NCI-H460 (cell line): ENCODE measurements at places on chromosomes 3 and 15.

- DNase-seq, result no peak
Measured at GRCh38 chr3:156180077-156180476, 59.7 kb downstream of the KCNAB1 start.

DNA sequence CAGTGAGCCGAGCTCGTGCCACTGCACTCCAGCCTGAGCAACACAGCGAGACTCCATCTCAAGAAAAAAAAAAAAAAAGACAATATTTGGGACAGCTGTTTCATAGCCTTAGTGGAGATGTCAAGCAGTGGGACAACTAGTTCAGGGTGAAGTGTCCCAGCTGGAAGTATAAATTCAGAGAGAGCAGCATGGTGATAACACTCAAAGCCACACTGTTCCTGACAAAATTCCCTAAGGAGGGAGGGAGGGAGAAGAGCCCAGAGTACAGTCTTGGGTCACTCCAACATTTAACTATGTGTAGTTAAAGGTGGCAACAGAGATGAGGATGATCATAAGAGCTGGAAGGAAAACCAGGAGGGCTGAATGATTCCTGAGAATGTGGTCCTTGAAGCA is 21.1 kb upstream of the IP6K2 start:
- DNase-seq, result no peak

DNA sequence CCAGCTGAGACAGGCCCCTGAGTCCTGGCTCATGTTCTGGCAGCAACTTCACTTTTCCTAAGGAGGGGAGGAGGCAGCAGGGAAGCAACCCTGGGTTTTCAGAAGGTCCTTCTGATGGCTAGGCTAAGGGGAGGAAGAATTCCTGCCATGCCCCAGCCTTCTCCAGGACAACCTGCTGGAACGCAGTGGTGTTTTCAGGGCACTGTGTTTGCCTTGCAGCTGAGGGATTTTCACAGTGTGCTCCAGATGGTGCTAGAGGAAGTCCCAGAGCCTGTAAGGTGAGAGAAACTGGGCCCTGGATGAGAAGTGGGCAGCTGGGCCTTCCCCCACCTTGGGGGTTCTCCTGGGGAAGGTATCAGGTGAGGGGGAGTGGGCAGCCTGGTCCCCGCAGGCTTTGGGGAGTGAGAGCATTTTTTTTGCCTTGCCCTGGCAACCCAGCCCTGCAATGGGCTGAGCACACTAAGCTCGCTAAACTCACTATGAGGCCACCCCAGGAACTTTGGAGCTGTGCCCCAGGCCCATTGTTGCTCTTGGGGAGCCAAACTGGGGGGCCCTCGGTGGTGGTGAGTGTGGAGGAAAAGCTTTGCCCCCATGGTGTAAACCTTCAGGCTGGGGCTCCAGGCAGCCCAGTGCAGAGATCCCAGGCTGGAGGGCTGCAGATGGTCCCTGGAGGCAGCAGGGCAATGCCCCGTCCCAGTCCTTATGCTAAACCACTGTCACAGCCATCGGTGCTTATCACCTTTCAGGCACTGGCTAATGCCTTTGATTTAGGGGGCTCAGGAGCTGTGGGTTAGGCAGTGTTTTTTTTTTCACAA is 41.1 kb downstream of the ACAA1 start:
- no peak for DNase-seq

- DNase-seq, result no peak
Measured at GRCh38 chr3:74561881-74562280, 52.6 kb downstream of the CNTN3 start.

DNA sequence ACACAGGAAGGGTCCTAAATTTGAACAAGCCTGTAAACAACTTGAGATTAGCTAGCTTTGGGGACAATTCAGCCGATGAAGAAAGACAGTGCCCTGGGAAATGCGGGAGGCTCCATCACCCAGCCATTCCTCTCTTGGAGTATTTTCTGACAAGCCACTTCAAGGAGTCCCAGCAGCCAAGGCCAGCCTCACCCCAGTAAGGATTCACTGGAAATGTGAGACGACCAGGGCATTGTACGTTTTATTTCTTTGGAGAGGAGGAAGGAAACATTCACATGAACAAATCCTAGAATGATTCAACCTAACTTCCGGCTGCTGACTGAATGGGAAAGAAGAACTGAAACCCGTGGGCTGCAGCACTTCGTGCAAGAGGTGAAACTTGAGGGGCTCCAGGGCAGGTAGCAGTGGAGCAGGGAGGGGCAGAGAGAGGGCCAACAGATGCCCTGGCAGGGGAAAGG is 116.4 kb upstream of the ARHGEF3 start:
- no peak for DNase-seq

- no peak for DNase-seq
Measured at GRCh38 chr3:38723569-38724391, 74.3 kb upstream of the SCN5A start.

GRCh38 chr3:57805266-57805665 is 49.2 kb downstream of the SLMAP start:
- no peak for DNase-seq

- DNase-seq, result no peak
Measured at GRCh38 chr3:20071175-20071574, 30.9 kb downstream of the KAT2B start.

- DNase-seq, result no peak
Measured at GRCh38 chr15:43492266-43492665, 690 bp downstream of the TP53BP1 start.

DNA sequence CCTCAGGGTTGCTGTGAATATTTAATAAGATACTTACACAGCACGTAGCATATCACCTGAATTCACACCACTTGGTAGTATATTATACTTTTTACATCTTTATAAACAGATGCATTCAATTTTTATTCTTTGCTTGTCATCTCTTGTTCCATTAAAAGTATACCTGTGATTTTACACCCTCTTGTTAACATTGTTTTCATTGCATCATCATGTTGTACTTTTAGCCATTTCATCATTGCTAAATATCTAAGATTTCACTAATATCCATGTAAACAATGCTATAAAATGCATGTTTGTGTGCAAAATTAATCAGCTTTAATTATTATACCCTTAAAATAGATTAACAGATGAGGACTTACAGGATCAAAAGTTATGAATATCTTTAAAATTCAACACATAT is 155.3 kb downstream of the MEX3B start:
- DNase-seq, result no peak

DNA sequence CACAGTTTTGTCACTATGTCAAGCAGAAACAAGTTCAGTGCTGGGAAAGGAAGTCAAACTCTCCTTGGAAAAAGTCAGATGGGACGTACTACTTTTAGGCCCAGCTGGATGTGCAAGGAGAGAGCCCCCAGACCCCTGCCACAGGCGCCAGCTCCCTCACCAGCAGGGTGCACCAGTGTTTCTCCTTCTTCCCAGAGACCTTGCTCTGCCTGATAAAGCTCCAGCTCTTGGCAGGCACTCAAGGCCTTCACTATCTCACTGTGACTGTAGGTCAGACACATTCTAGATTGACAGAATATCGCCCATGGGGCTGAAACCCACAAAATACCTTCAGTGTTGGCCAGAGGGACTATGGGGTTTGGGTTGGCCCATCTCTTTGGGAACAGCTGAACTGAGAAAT is 54.8 kb upstream of the CHRNB4 start:
- no peak for DNase-seq

DNA sequence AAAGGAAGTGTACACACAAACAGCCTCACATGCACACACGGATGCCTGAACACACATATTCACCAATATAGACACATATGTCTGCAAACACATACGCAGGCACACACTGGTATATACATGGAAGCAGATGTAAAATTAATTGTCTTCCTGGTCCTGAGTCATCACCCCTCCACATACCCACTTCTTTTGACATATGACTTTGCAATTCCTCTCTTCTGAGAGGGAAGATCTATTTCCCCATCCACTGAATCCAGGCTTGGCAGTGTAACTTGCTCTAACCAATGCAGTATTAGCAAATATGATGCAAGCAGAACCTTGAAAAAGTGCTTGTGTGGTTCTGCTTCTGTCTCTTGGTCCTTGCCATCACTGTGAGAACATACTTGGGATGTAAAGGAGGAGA is 76.8 kb upstream of the HRH1 start:
- no peak for DNase-seq

- no peak for DNase-seq
Measured at GRCh38 chr3:126994661-126995245, 11.8 kb downstream of the PLXNA1 start.

- DNase-seq, result no peak
Measured at GRCh38 chr15:101029971-101030661, 111.0 kb downstream of the LRRK1 start.

GRCh38 chr3:39533226-39533625 is 65.7 kb downstream of the MOBP start:
- no peak for DNase-seq

- DNase-seq, result no peak
Measured at GRCh38 chr3:8557298-8557697, 55.7 kb downstream of the LMCD1 start.

DNA sequence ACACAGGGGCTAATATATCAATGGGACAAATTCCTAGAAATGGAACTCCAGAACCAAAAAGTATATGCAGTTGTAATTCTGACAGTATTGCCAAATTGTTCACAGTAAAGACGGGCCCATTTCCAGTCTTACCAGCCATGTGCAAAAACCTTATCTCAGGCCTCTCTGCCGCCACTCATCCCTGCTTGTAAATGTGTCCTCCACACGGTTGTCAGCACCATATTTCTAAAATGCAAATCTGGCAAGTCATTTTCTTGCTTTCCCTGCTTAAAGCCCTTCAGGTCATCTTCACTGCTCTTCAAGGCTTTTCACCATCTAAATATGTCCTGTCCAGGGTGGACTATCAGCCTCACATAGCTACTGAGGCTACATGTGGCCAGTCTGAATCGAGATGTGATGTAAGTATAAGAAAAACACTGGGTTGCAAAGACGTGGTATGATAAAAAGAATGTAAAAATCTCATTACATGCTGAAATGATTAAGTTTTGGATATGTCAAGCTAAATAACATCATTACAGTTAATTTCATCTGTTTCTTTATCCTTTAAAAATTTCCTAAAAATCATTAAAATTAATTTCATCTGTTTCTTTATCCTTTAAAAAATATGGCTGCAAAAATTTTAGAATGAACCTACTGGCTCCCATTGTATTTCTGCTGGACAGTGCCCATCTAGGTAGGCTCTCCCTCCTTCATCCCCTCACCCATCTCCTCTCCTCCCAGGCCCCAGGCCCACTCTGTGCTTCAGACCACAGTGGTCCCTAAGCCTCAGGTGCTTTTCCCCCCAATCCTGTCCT is 980 bp downstream of the PARP9 start:
- DNase-seq, result no peak

DNA sequence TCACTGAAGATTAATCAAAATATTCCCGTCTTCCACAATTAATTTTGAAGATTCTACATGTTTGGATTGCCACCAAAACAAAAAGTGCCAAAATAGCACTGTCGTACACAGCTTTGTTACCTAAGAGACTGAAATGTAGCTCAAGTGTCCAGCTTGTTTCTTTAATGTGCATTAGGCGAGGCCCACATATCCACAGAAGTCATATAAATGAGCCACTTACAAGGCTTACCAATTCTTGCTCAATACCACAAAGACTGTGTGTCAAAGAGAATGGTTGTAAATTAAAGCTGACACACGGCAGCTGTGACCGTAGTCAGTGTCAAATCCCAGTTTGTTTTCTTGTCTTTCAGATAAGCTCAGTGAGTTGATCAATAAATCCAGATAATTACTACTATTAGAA is 639.4 kb upstream of the TBL1XR1 start:
- no peak for DNase-seq

GRCh38 chr15:88739541-88739940 is 63.7 kb upstream of the ACAN start:
- no peak for DNase-seq

DNA sequence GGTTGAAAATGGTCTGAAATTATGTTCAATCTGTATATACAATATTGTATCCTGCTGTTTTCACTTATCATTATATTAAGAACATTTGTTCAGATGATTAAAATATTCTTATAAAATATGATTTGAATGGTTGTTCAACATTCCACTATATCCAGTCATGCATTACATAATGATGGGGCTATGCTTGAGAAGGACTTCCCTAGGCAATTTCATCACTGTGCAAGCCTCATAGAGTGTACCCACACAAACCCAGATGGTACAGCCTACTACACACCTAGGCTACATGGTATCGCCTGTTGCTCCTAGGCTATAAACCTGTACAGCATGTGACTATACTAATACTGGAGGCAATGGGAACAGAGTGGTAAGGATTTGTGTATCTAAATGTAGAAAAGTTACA is 30.5 kb downstream of the SLC7A14 start:
- no peak for DNase-seq

DNA sequence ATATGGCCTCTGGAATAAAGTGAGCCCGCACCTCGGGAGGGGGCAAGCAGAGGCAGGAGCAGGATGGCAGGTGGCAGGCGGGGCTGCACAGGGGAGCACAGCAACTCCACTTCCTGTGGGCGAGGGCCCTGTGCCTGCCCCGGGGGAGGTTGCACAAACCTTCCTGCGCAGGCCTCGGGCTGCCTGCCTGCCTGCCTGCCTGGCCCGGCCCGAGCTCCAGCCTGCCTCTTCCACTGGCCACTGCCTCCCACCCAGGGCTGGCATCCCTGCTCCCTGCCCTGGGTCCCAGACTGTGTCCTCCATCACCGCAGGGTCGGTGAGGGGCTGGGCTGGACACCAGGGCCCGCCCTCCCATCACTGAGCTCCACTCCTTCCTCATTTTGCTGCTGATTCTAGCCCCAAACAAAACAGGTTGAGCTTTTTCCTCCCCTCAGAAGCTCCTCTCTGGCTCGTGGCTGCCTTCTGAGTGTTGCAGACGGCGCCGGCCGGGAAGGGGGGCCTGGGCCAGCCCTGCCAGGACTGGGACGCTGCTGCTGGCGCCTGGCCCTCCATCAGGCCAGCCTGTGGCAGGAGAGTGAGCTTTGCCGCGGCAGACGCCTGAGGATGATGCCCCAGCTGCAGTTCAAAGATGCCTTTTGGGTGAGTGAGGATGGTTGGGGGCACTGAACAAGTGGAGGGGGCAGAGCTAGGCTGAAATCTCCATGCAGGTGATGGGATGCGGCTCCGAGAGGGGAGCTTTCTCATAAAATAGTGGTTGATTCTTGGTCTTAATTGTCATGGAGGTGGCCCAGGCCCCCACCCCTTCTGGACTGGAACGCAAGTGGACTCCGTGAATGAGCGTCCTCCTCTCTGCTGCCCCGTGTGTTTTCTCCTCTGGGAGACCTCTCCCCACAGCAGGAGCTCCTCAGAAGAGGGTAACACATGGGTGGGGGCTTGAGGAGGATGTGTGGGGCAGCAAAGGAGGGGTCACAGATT is at the start of gene PSTPIP1:
Gene PSTPIP1 (plus strand): TSS at position 156 of the 975 bp plus-strand sequence. CDS start 448 bp downstream, at position 604.
- DNase-seq, result no peak

GRCh38 chr3:157190380-157190872 is 30.5 kb upstream of the CCNL1 start:
- DNase-seq, result no peak

- DNase-seq, result no peak
Measured at GRCh38 chr15:63231206-63231605, 41.8 kb downstream of the RAB8B start.

DNA sequence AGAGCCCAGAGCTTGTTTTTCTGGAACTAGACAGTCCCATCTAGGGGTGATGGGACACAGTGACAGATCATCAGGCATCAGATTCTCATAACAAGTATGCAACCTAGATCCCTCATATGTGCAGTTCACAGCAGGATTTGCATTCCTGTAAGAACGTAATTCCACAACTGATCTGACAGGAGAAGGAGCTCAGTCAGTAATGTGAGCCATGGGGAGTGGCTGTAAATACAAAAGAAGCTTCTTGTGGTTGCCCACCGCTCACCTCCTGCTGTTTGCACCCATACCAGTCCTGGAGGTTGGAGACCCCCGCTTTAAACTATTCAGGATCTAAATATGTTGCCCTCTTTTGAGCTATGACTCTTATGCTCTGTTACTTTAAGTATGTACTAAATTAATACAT is 167.3 kb downstream of the ALCAM start:
- DNase-seq, result no peak

- no peak for DNase-seq
Measured at GRCh38 chr3:39407773-39408492, 1.4 kb downstream of the RPSA start.
